ENCODE measurements at places on chromosomes 3 and 15.

DNA sequence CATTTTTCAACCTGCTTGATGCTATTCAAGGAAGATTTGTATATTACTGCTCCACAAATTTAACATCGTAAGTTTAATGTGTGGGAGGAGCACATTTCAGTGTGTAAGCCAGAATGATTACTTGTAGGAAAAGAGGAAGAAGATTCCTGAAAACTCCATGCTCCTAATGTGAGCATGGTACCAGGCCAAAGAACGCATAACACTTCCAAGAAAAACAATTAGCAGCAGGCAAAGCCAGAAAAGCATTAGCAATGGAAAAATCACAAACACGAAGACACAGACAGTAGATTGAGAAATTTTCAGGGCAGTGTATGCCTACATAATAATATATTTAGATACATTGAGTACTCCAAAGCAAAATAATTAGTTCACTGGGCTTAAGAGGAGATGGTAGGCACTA lies 96.6 kb upstream of the CBLB start:
- no peak for DNase-seq

DNA sequence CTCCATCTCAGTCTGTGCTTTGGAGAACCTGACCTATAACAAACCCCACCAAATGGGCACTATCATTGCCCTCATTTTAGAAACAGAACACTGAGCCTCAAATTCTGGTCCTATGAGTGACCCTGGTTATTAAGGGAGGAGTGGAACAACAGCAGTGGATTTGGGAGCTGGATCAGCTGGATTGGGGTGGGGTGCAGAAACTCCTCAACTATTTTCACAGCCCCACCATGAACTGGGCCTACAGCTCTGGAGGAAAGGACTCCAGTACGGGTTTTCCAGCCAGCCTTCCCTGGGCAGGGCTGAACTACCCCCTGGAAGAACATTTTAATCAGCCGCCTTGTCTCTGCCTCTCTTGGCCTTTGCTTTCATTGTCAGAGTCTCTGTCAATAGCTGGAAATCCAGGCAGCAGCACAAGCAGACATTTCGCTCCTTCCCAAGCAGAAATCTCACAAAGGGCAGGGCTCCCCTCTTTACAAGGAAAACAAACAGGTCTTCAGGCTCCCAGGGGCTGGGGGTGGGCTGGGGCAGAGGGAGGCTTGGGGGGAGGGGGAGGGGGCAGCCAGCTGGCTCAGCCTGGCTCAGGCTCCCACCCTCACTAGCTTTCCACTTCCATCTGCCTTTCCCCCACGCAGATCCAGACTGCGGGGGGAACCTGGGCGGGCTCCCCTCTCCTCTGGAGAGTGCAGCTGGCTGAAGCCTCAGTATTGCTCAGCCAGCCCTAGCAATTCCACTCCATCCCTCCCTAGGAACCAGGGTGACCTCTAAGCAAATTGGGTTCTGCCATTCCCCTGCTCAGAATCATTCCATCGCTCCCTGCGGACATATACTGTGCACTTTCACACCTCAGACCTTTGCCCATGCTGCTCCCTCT lies 13.7 kb upstream of the TLE3 start:
- no peak for DNase-seq

DNA sequence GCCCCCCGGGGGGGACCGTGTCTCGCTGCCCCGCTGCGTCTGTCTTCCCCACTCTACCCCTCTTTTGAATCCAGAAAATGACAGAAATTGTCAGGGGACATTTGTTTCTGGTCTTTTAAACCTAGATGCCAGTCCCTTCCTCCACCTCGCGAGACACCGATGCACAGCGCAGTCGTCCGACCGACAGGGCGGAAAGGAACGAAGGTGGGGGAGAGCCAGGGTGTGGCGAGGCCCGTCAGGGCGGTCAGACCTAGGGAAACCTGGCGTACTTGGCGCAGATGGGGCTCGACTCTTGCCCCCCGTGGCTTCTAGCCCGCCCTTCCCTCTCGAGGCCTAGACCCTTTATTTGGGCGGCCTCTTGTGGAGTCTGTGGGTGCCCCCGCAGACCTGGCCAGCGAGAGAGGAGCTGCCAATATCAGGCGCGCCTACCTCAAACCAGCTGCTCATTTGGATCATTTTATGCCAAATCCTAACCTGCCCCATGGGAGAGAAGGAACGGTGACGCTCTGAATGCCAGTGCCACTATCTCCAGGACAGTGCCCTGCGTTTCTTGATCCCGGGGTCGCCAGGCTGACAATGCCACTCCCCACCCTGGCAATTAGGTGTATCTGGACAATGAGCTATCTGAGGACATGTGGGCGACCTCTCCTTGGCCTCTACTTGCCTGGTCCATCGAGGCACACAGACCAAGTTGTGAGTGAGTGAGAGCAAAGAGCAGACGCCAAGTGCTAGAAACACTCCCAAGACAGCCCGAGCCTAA lies 500 bp upstream of the RAB6B start:
- DNase-seq = no peak

DNA sequence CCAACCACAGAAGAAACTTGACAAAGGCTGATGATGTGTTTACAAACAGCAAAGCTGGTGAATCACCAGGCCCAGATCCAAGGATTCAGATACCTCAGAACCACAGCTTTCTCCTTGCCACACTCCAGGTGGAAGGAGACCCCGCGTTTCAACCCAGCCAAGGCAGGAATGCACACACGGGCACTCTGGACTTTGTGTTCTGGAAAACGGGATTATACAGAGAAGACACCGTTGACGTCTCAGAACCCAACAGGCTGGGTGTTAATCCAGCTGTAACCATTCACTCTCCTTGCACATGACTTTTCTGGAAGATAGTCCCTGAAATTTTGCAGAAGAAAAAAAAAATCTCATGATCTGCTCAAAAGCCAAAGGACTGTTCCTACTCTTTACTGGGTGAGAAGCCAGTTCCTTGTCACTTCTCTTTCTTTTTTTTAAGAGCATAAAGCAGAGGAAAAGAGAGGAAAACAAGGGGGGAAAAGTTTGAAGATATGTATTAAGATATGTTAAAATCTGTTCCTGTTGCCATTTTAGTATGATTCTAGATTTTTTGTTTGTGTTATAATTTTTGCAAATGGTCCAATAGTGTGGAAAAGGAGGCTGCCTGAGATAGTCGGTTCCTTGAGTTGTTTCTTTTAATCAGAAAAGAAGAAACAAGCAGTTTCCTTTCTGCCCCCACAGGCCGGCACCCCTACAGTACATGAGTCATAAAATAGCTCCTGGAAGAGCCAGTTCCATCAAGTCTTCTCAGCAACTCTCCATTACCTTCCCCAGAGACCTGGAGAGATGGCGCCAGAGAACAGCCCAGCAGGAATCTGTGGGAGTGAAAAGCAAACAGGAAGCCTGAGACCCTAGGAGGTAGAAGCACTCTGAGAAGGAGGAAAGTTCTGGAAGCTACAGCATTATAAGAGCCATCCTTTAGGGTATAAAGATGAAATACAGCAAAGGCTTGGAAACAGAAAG lies 73.1 kb downstream of the RORA start:
- DNase-seq = no peak

DNA sequence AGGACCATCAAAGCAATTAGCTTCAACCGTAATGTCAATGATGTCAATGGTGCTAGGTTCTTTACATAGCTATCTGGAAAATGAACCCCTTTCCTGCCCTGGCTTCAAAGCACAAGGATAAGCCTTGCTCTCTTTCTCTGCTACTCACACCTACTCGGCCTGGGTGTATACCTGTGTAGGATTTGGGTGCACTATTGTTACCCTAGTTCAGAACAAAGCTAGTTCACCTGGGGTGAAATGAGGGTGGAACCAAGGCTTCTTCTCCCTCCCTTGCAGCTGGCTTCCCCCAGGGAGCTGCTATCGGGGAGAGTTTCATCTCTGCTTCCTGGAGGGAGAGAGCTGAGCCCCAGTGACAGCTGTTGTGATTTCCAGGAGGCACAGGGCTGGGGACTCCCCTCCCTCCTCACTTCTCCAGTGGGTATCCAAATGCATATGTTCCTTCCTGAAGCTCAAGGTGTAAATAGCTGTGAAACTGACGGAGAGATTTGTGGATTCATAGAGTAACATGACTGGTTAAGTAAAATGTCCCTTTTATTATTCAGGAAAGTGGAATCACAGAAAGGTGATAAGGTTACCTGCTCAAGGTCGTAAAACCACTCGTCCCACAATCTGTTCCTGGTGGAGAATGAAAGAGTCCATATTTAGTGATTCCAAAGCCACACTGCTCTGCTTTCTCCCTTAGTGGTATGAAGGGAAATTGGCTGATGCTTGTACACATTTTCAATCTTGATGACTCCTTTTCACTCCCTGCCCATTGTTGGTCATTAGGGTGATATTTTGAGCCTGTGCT lies 11.8 kb upstream of the C3orf70 start:
- no peak for DNase-seq

DNA sequence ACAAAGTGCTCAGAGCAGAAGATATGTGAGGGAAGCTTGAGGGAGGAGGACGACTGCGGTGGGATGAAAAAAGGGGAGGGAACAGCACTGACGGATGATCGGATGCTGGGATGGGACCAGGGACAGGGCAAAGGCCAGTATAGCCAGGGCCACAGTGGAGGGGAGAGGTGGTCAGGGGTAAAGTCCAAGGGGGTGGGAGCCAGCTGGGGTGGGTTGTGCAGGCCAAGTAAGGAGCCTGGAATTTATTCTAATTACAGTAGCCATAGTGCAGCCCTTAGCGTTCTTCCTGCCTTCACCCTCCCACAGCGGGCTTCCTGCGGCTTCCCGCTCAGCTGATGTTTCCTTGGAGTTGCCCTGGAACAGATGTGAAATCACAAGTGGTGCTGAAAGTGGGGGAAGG lies 7.6 kb upstream of the APEH start:
- DNase-seq = no peak

DNA sequence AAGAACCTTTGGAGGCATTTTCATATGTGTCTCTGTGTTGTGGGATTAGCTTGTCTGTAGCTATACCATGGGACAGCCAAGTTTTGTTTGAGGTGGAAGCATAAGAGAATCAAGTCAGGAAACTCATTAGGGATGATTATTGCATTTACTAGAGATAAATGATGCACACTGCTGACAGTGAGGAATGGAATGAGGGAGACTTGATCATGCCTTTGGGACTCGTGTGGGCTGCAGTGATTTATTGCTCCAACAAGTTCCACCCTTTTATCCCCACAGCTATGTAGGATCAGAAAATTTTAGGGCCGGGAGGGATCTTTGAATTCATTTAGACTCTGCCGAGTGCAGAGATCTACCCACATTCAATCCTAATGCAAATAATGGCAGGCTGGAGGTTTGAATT lies 16.3 kb downstream of the ZNF385D start:
- no peak for DNase-seq

- no peak for DNase-seq
These were observed 13.9 kb downstream of the ANKDD1A start for GRCh38 chr15:64925335-64926330.

DNA sequence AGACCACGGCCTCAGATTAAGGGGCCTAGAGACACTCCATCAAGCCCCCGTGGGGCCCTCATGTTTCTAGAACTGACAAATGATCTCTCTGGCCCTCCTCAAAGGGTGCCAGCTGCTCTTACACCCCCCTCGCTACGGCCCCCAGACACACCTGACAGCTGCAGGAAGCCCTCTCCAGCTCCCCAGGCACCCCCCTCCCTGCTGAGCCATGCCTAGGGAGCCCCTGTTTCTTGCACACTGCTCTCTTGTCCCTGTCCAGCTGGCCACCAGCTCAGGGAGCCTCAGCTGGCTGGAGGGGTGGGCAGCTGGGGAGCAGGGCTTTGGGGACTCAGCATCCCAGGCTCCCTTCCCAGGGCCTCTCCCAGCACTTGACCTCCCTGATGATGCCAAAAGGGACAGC lies 14.8 kb downstream of the TNK2 start:
- no peak for DNase-seq
